ENCODE measurements at places on chromosomes 7 and 10.
A peak's percentile ranks its signal among the peaks of the same experiment; 100 is the strongest.

DNA sequence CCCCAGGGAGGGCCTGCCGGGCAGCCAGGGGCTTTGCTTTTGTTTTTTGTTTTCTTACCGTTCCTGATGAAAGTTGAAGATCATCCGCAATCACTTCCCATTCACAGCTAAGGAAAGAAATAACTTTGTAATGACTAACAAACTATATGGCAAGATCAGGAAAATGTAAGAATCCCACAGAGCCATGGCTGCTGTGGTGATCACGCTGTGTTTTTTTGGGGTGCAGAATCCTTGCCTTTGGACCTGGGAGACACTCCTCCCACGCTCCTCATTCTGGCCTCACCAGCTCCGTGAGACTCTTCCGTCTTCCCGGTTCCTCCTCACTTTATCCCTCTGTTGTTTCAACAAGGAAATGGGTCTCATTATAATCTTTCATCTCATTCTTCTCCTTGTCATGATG lies 443.0 kb upstream of the MGMT start:
- no peak for DNase-seq

DNA sequence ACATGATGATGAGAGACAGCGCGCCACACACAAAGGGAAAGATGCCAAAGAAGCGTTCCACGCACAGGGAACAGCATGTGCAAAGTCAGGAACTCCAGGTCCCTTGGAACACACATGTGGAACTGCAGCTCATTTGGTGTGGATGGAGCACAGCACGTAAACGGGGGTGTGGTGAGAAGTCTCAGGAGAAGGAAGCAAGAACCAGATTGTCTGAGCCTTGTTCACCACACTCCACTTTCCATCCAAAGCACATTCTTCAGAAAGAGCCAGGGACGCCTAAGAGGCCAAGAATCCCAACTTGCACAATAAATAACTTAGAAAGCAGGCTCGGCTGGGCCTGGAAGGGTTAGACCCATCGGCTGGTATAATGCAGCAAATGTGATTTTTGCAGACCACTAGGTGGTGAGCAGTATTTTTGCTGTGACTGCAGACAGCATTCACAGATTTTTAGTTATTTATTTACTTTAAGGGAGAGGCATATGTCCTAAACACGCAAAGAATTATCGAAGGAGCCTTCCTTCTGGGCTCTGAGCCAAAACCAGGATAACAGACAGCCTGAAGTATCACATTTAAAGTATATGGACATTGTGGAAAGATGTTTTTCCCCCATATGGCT lies 27.9 kb upstream of the ASCC1 start:
- no peak for DNase-seq

DNA sequence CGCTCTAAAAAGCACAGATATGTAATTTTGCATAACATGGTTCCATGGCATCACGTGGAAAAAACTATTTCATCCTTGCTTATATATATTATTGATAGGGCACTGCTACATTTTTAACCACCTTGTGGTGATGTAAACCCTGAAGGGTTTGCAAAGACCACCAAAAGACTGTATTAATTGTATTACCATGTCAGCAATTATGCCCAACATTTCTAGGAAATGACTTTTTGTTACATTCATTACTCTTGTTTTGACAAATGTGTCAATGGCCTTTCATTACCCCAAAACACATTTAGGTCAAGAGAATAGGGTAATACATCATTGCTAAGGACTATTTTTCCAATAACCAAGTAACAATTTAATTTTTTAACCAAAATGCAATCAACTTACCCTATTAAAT lies 142.2 kb downstream of the NRCAM start:
- no peak for DNase-seq

DNA sequence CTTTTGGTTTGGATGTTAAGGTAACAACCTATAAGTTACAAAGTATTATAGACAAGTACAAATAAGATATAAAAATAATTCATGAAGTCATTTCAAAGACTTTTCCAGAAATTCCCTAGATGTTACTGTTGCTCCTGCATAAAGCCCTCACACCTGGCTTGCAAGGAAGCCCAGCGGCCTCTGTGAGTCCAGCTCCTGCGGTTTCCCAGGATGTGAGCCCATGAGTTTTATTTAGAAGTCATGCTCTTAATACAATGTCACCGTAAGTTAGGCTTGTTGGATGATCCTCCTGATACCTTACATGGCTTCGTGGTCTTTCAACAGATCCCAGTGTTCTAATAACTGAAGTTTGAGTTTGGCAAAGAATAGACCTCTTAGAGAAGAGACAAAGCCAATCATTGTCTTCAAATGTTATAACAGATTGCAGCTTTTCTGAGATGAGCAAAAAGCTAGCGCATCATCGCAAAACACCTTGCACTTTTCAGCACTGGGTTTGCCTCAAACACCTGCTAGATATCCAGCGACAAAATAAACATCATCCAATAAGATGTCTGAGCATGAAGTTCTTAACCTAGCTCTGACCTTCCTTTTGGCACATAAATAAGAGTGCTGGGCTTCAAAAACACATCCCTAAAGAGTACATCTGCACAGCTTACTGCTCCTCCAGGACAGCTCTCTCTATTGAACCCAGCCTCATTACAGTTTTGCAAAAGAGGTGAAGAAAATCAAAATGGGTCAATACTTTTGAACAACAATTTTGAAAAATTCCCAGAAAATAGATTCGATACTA lies 3.6 kb downstream of the FAM171A1 start:
- DNase-seq = no peak

DNA sequence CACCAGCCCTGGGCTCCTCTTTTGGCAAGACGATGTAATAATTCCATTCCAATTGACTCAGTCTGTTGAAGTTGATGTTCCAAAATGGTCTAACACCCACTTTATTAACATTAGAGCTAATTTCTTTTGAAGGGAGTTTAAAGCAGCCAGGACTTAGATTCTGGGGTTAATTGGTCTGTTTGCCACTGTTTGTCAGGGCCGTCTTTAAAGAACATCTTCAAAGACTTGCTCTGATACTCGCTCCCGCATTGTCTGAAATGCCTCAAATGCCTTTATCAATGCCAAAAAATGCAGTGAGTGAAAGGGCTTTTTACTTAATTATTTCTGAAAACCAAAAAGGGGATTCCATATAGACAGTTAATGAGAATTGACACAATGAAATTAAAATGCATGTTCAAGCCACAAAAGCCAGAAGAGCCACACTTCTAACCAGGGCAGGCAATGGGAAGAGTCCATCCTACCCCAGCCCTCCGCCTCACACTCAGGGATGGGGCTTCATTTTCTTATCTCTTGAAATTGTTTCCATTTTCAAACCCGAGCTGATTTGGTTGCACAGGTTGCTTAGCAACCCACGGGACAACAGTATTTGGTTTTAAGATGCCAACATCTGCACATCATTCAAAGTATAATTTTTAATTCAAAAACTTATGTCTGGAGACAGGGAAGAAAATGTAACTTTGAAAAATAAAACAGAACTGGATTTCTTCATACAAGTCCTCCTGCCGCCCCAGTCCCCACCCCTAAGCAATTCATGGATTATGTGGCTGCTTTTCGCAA lies 163.0 kb downstream of the FGFR2 start:
- DNase-seq = no peak

DNA sequence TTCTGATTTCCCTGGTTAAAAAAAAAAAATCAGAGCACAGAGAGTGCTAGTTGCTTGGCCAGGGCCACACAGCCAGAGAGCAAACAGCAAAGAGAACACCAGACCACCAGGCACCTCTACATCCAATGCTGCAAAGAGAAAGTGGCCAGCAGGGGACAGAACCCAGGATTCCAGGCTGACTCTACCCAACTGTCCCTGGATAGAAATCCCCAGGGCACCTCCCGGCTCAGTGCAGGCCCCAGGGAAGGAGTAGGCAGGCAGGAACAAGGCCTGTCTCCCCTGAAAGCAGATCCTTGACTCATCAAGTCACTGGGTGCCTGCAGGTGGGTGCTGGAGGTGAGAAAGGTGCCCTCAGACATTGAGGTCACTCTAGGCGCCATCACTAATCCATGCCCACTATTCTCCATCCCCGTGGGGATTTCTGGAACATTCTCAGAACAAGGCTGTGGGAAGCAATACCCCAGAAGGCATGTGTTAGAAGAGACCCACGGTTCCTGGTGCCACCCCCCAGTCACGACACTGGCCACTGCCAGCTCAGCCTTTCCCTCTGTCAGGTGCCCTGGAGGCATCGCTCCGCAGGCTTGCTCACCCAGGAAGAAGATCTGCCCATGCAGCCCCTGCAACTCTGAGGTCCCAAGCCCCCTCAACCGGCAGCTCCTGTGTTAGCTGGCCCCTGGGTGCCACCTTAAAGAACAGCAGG lies 154.8 kb downstream of the GRID1 start:
- no peak for DNase-seq

GRCh38 chr10:83371696-83372490 lies 767.4 kb upstream of the GHITM start:
- no peak for DNase-seq

DNA sequence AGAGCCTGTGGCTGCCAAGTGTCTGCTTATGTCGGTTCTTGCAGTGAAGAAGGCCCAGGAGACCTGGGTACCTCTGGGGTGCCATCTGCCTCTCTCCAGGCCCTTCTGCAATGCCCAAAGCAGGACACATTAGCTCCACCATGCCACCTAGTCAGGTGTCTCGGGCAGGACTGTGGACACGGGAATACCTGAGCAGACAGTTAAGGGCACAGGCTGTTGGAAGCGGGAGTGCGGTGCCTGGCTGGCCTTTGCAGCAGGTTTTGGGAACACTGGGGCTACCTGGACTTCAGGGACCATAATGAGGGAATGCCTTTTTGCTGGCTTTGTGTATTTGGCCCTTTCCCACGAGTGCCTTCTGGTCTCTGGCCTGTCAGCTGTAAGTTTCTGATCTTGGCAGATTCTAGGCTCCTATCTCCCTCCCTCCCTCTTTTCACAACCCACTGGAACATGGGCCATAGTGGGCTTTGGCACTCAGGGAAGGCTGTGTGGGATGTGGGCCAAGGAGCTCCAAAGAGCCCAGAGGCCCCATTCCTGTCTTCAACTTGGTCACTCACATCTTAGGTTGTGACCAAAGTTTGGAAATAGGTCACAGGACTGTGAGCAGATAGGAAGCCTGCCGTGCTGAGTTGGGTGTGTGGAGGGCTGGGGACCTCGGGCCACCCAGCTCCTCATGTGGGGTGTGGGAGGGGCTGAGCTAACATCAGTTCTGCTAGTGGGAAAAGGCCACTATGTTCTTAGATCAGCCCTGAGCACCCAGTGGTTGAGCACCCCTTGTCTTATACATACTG lies 41.5 kb upstream of the CXCL12 start:
- no peak for DNase-seq

- DNase-seq = no peak
These were observed 41.0 kb upstream of the PSMG3 start for GRCh38 chr7:1610678-1611302.

GRCh38 chr10:78664929-78665553 lies 403.7 kb upstream of the ZMIZ1 start:
- DNase-seq = no peak

DNA sequence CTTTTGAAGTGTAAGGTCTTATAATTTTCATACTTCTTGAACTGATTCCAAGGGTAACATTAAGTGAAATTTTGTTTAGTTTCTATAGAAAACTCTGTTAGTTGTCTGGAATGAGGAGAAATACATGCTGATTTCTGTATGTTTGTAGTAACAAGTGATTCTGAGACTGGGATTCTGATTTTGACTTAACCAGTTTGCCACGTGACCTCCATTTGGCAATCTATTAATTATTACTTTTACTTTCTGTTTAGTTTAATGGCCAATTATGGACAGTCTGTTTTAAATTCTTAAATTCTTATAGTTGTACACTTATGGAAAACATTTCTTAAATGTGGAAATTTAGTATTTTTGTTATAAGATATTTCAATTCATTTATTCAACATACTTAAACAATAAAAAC lies 163.1 kb downstream of the ADK start:
- no peak for DNase-seq

GRCh38 chr7:56007167-56007652 lies 42.8 kb downstream of the NIPSNAP2 start:
- no peak for DNase-seq

DNA sequence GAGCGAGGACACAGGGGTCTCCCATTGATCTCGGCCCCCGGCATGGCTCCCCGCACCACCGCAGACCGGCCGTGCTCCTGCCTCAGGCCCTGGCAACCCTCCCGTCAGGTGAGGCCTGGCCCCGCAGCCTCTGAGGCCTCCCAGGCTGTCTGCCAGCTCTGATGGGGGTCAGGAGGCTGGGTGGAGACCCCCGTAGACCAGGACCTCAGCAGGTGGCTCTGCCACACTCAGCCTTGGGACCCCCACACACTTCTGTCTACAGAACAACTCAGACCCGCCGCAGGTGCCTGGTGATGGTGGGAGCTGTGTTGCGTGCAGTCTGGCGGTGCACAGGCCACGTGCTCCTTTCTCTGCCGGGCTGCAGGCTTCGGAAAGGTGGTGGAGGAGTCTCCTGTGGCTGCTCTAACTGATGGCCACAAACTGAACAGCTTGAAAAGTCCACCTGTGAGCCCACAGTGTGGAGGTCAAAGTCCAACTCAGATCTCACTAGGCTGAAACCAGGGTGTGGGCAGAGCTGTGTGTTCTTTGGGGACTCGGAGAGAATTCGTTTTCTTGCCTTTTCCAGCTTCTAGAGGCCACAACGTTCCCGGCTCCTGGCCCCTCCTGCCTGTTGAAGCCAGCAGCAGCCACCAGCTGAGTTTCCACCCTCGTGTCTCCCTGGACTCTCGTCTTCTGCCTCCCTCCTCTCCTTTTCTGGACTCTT lies 62.5 kb downstream of the PWWP2B start:
- no peak for DNase-seq

DNA sequence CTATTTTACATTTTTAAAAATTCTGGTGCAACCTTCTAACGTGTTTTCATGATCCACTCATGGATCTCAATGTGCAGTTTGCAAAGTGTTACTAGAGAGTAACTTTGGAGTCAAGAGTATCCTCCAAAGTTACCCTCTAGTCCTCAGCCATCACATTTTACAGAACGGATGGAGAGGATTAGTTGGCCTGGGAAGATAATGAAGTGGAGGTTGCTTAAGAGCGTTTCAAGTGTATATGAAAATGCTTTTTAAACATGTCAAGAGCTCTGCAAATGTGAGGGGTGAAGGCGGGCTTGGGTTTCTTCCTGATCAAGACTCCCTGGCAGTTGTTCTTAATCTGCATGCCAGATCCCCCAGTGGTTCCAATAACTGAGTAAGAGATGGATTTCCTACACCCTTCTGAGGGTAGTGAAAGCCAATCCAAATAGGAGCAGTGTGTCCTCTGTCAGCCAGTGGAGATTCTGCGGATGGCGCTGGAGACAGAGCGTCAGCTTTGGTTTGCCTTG lies 299.4 kb upstream of the NPVF start:
- peak; percentile 51 for DNase-seq

DNA sequence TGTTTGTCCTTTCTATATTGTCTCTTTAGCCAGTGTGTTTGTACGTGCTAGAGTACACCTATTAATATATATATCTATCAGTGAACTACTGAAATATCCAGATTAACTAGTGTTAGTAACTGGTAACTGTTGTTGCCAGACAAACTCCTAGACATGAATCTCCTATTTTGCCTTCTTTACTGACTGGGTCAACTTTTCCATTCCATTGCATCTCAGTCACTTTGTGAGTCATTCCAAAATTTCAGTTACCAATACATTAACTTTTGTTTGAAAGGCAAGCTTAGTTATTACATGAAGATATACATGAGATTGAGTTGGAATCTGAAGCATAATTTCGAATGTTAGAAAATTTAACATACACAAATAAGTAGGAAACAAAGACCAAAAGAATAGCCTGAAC lies 51.4 kb downstream of the BTAF1 start:
- DNase-seq = no peak

GRCh38 chr7:11457419-11457818 lies 374.6 kb downstream of the THSD7A start:
- no peak for DNase-seq

- no peak for DNase-seq
These were observed 37.1 kb downstream of the CCDC71L start for GRCh38 chr7:106623853-106624252.

All from NCI-H187 (cell line).